ENCODE measurements at places on chromosomes 16 and 17. TPM values are rescaled to one million over a fixed set of nuclear protein-coding genes. Genes with fewer than 3 reads are reported as not detected.

The TMEM106A gene
- 2.1 TPM for total RNA-seq

The NR1D1 gene
- total RNA-seq, result 2.6 TPM

The BCAR1 gene
- 47.3 TPM for total RNA-seq

The CLEC16A gene
- total RNA-seq, result 23.4 TPM

The ANKFN1 gene
- total RNA-seq, result not detected

The TBC1D3C gene
- total RNA-seq, result not detected

The TLK2 gene
- 54.7 TPM for total RNA-seq

The OTOA gene
- total RNA-seq, result not detected

The ZFHX3 gene
- total RNA-seq, result 21.8 TPM

DNA sequence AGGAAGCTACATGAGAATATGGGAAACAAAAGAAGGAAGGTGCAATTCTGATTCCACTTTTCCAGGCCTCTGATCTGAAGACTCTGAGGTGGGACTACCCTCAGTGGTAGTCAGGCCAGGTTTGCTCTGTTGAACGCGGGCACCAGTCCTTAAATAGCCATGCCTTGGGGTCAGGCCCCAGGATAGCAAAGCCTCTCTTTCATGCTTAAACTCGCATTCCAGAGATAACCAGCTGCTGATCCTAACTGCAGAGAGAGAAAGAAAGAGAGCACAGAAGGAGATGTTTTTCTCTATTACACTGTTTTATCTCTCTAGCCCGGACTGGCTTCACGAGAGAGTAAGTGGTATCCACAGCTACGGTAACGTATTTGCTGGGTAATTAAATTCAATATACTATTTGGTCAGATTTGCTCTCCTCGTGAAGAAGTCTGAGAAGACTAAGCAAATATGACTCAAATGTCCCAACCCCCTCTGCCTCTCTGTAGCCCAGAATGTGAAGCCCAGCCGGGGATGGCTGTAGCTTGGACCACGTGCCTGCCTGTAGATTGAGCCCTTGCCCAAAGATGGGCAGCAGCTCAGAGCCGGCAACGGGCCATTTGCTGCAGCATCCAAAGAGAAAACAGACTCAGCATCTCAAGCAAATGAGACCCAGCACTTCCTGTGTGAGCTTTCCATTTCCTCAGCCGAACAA, 122.2 kb downstream of the SMG6 start:
- DNase-seq, result no peak

GRCh38 chr16:24858219-24859041, 12.7 kb downstream of the SLC5A11 start:
- peak; percentile 73 for DNase-seq

DNA sequence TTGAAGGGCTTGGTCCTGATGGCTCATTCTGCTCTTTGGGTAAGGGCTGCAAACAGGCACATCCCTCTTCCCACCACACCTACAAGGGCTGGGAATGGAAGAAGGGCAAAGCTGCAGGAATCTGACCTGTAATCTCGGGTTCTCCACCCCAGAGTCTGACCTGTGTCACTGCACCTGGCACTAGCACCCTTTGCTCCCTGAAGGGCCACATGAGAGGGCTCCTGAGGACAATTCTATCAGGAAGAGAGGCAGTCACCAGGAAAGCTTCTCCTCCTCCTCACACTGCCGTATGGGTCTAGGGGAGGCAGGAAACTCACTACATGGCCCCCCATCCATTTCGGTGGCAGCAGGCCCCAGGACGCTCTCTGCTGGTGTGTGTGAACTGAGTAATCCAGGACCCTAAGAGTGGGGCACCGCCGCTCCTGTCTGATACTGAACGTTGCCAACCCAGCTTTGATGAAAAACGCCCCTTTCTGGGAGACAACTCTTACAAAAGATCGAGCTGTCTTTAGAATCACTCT, 26.4 kb downstream of the TTLL6 start:
- DNase-seq, result no peak

- DNase-seq, result no peak
These were observed 180.0 kb upstream of the CCL2 start for GRCh38 chr17:34075076-34075475.

- DNase-seq, result no peak
These were observed 19.3 kb upstream of the ITGA3 start for GRCh38 chr17:50036455-50037261.

- no peak for DNase-seq
These were observed 23.9 kb upstream of the CLEC3A start for GRCh38 chr16:77998350-77999023.

DNA sequence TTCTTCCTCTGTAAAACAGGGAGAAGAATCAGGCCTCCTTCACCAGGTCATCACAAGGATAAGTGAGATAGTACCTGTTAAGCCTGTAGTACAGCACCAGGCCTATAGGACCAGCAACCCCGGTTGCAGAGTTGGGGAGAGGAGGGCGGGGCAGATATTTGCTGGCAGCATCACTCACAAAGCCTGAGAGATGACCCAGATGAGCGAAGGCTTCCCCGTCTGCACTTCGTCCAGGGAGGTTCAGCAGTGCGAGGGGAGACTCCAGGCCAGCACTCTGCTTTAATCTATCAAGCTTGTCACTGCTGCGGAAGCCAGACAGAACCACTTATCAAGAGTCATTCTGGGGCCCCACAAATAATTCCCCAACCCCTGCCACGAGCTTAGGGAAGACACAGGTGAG, 15.8 kb upstream of the RBBP6 start:
- no peak for DNase-seq

- no peak for DNase-seq
These were observed 27.8 kb downstream of the CTRB2 start for GRCh38 chr16:75179208-75179607.

DNA sequence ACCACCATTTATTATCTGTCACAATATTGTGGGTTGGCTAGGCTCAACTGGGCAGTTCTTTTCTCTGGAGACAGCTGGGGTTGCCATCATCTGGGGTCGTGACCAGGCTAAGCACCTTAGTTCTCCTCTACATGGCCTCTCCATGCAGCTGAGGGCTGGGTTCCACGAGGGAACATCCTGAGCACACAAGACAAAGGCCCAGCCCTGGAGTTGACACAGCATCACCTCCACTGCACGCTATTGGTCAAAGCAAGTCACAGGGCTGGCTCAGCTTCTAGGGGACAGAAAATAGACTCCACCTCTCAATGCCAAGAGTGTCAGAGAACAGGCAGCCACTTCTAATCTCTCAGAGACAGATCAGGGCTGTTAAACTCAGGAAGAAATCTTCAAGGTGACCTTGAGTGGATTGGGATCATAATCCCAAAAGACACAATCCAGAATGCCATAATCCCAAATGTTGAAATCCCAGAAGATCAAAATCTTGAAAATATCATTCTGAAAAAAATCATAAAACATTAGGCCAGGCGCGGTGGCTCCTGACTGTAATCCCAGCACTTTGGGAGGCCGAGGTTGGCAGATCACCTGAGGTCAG, 13.0 kb upstream of the USP10 start:
- peak; percentile 12 for DNase-seq

- no peak for DNase-seq
These were observed 8.9 kb upstream of the WSCD1 start for GRCh38 chr17:6061290-6061689.

- peak; percentile 63 for DNase-seq
These were observed 5.0 kb downstream of the TBKBP1 start for GRCh38 chr17:47698749-47699535.

GRCh38 chr16:16154281-16154951, 68.9 kb downstream of the ABCC6 start:
- no peak for DNase-seq

GRCh38 chr16:22091721-22092120, 620 bp upstream of the VWA3A start:
- DNase-seq, result no peak

DNA sequence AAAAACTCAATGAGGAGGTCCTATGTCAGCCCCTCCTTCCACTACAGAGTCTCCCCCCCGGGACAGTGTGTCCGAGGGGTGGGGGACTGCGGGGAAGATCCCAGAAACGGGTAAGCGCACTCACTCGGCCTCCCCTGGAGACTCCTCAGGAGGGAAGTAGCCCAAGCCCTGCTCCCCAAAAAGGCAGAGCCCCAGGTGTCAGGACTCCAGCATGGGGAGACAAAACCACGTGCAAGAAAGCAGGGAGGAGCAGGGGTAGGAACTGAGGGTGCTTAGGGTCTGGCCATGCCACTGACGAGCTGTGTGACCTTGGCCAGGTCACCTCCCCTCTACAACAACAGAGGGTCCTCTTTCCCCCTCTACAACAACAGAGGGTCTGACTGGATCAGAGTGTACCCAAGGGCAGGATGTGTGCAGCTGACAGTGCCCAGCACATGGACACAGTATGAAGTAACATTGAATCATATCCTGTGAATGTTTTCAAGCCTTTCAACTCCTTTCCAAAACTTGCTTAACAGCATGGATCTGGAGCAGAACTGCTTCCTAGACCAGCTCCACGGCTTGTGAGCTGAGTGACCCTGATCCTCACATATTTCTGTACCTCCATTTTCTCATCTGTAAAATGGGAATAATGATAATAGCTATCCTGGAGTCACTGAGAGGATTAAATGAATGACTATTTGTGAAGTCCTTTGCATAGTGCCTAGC, 2.1 kb upstream of the NAGS start:
- DNase-seq, result no peak

DNA sequence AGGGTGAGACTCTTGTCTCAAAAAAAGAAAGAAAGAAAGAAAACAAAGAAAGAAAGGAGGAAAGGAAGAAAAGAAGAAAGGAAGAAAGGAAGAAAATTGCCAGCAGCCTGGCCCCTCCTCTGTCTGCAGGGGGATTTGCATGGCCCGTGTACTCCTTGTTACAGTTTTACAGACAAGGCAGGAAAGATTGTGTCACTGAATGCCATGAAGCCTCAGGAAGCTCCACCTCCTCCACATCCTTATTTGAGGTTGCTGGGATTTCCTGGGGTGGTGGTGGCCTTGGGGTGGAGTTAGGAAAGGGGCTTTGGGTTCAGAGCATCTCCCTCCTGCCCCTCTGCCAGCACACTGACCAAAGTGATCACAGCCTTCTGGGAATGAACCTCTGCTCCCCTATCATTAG, 23.6 kb downstream of the CFAP20 start:
- DNase-seq, result no peak

GRCh38 chr17:14741491-14741890, 440.6 kb downstream of the HS3ST3B1 start:
- no peak for DNase-seq

DNA sequence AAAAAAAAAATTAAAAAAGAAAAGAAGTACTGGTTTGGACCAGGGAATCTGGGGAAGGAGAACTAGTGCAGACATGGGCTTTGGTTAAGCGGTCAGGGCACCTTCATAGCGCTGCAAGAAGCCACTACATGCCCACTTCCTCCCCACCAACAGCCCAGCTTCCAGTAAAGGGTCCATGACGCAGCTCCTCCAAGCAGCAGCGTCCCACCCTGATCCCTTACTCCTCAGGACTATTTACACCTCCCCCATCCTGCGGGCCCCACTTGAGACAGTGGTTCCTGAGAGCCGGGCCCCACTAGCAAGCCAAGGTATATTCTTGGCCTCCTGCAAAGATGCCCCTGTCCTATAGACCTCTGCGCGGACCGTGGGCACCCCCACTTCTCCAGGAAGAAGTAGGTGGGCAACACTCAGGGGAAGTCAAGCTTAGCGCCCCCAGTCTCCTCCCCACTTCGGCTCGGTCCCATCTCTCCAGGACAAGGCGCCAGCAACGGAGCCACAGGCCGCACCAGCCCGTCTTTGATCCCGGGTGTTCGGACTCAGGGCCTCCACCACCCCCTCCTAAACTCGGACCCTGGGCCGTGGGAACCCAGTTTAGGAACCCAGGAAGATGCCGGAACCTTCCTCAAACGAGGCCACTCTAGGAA, 913 bp upstream of the PRR14 start:
- DNase-seq, result no peak

- DNase-seq, result no peak
These were observed 10.8 kb downstream of the ODAD4 start for GRCh38 chr17:41941168-41941567.

- DNase-seq, result no peak
These were observed 63.0 kb downstream of the MAF start for GRCh38 chr16:79537584-79537983.

- DNase-seq, result no peak
These were observed 1366.3 kb upstream of the GOT2 start for GRCh38 chr16:60100371-60100770.

GRCh38 chr16:29760567-29761279, 14.9 kb upstream of the C16orf54 start:
- DNase-seq, result no peak

- DNase-seq, result no peak
These were observed 1.2 kb upstream of the C17orf99 start for GRCh38 chr17:78144736-78145641.

- DNase-seq, result peak; percentile 71
These were observed 9.4 kb downstream of the RPL19 start for GRCh38 chr17:39209317-39210092.

DNA sequence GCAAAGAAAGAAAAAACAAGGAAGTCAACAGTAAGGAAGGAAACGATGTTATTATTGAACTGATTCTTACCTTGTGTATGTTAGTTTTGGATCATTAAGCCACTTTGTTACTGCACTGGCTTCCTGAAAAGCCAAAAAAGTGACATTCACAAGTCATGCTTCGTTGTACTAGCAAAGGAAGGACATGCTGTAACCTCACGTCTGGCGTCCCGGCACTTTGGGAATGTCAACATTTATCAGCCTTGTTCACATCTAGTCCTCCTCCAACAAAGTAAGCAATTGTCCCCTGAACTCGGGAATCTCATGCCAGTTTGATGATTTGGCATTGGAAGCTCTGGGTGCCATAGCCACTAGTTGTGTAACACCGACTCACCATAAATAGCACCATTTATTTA, 731 bp upstream of the MKS1 start:
- no peak for DNase-seq

GRCh38 chr17:79073706-79074088, 927 bp upstream of the ENGASE start:
- no peak for DNase-seq

- DNase-seq, result no peak
These were observed 612.8 kb upstream of the PSMD7 start for GRCh38 chr16:73683804-73684203.
